Cardiac fibroblast (primary cell): ENCODE measurements at places on chromosomes 7 and 10.
A peak's percentile ranks its signal among the peaks of the same experiment; 100 is the strongest.

DNA sequence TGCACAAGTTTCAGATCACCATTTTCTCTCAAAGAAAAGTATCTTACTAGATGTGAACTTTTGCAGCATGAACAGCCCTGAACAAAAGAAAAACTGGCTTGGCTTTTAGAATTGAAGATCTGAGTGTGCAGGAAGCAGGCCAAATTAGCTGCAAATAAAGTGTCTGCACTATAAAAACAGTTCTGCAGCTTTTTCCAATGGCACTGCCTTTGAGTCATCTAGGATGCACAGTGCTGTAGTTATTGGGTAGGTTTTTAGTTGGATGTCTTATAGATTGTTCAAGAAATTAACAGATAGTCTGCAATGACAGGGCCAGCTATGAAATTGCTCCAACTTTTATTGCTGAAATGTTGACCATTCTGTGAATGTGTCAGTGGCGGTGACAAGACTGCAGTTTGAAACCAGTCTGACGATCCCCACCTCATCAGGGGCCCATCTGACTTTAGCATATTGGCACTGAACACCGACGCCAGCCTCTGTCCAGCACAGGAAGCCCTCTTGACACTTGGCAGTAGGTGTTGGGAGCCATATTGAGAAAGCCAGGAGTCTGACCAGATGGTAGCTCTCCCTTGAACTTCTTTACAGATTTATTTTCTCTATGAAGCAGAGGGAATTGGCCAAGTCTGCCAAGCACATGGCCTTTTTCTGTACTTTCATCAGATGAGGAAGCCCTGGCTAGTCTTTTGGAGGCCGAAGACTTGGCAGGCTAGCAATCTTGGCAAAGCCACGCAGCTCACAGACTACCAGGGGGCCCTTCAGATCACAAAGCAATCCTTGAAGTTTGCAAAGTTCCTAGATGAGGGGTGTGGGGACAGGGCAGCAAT lies 490.6 kb downstream of the NEBL start:
- no peak for DNase-seq

GRCh38 chr10:117889664-117890063 lies 157.1 kb downstream of the RAB11FIP2 start:
- DNase-seq, result no peak

GRCh38 chr7:100441641-100442535 lies 5.6 kb upstream of the PPP1R35 start:
- no peak for DNase-seq

DNA sequence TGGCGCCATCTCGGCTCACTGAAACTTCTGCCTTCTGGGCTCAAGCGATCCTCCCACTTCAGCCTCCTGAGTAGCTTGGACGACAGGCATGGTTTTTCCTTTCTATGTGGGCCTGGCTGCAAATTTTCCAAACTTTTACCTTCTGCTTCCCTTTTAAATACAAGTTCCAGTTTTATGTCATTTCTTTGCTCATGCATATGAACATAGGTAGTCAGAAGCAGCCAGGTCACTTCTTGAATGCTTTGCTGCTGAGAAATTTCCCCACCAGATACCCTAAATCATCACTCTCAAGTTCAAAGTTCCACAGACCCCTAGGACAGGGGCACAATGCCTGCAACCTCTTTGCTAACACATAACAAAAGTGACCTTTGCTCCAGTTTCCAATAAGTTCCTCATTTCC lies 21.6 kb upstream of the RPEL1 start:
- no peak for DNase-seq

DNA sequence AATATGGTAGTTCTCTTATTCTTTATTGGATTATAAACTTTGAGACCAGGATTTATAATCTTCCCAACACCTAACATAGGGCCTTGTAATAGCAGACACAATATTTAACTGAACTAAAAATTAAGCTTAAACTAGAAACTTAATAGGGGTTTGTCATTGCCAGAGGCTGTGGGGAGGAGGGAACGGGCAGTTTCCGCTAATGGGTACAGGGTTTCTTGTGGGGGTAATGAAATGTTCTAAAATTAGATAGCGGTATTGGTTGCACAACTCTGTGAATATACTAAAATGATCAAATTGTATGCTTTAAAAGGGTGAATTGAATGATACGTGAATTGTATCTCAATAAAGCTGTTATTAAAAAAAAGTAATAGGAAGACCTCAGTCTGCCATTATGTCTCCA lies 45.4 kb downstream of the NT5C2 start:
- DNase-seq, result no peak

DNA sequence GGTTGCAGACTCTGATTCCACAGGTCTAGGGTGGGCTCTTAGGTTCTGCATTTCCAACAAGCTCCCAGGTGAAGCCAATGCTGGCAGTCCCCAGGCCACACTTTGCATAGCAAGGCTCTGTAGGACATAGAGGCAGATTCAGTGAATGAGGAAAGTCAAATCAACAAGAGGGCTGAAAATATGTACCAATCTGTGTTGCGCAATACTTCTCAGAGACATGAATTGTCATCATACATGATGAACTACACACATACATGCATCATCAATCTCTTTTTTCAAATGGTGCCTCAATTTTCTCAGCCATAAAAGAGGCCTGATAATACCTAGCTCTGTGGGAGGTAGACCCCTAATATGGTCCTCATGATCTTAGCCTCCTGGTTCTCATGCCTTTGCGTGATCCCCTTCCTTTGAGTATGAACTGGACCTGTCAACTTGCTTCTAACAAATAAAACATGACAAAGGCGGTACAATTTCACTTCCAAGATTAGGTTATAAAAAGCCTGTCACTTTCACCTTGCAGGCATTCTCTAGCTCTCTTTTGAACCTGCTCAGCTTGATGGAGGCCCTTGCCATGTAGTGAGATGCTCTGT lies 49.0 kb downstream of the PIK3CG start:
- no peak for DNase-seq

DNA sequence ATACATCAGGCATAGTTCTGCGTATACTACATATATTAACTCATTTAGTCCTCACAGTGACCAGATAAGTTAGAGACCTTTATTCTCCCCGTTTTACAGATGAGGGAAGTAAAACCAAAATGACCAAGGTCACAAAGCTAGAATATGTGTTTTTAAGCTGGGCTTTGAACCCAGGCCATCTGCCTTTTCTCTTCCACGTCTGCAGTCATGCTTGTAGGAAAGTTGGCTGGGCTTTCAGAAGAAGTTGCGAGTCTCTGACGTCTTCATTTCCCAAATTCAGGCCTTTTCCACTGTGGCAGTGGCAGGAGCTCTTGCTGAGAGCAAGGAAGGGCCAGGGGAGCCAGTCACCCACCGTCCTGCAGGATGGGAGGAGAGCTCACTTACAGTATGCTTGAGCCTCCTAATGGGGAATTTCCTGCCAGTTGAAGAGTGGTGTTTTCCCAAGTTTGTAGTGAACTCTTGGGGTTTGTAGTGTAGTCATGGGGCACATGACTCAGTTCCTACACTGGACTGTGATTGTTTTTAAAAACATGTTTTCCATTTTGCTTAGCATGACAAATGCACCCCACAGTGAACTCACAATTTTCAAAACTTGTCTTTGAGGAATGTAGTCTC lies 34.2 kb downstream of the CYP17A1 start:
- DNase-seq, result peak; percentile 96

DNA sequence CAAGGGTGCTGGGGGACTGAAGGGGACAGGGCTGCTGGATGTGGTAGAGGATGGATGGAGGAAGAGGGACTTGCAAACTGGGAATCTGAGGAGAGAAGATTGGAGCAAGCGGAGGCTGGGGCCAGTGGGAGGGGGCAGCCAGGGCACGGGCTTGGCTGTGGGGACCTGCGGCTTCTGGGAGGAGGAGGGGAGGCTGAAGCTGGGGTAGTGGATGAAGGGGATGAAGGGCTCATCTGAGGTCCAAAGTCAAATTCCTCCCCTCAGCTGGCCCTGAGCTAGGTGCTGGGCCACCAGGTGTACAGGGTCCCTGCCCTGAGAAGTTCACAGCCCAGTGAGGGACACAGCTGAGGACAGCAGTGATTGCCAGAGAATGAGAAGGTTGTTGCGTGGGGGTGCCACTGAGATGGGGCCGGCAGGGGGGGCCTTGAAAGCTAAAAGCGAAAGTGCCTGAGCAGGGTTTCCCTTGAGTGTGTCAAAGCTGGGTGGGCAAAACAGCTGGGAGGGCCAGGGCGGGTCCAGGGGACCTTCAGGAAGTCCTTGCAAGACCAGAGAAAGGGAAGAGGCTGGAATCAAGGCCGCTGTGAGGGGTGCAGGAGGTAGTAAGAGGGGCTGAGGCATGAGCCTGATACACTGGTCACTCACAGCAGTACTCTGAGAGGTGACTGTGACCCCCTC lies 75.2 kb downstream of the MYL10 start:
- no peak for DNase-seq

DNA sequence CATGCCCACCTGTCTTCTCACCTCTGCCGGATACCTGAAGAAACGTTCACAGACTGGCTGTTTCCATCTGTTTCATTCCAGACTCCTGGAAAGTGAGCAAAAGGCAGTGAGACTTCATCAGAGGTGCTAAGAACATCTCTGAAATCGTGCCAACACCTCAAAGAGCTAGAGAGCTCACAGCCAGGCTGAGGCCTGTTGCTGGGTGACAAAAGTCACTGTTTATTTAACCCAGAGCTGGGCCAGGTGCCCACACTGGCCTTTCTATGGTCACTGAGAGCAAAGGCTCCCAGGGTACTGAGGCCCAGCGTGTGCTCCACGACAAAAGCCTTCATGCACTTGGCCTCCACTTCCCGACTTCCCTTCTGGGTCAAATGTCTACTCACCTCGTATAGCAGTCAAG lies 3.7 kb upstream of the NANOS1 start:
- peak; percentile 23 for DNase-seq

DNA sequence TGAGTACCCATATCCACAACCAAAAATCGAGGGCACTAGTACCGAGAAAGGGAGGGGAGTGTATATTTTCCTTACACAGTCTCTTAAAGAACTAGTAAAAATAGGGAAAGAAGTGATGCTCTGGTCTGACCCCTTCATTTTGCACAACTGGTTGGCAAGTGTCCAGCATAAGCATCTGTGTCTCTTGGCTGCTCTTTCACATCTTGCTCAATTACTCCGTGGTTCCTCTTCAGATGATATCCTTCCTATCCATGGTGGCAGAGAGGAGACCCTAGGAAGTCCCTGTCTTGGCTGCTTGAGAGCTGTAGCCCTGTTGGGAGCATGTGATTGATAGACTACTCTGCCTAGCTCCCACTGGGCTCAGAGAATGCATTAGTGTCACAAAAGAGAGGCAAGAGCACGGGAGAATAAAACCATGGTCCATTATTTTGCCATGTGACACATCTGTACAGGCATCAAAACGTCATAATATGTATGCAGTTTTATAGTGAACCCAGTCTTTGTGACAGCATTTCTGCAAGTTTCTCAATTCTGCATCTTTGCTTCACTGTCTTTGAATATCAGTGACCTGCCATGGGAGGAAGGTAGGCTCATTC lies 111.8 kb upstream of the ANKRD1 start:
- peak; percentile 73 for DNase-seq

GRCh38 chr10:104608091-104608828 lies 32.8 kb upstream of the SORCS3 start:
- DNase-seq, result no peak

DNA sequence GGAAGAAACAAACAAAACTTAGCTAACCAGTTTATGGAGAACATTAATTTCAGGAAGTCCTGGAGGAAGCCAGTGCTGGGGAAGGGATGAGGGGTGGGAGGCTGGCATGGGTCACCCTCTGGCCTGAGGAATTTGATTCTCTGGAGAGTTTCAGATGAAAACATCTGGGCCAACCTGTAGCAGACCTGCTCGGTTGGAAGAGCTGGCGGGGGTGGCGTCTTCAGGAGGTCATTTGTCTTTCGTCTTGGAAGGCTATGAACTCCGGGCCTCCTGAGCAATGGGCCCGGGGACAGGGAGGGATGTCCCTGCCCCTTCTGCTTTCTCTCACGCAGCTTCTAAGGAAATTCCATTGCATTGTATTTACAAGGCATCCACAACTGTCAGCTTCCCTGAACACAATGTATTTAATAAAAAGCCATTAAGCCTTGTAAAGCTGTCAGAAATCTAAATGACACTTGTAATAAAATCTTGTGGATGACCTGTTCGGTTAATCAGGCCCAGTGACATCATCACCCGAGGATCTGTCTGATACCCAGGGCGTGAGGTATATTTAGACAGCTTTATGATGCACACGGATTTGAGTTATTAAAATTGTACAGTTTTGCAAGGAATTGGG lies 250.5 kb downstream of the RAB11FIP2 start:
- DNase-seq, result no peak

DNA sequence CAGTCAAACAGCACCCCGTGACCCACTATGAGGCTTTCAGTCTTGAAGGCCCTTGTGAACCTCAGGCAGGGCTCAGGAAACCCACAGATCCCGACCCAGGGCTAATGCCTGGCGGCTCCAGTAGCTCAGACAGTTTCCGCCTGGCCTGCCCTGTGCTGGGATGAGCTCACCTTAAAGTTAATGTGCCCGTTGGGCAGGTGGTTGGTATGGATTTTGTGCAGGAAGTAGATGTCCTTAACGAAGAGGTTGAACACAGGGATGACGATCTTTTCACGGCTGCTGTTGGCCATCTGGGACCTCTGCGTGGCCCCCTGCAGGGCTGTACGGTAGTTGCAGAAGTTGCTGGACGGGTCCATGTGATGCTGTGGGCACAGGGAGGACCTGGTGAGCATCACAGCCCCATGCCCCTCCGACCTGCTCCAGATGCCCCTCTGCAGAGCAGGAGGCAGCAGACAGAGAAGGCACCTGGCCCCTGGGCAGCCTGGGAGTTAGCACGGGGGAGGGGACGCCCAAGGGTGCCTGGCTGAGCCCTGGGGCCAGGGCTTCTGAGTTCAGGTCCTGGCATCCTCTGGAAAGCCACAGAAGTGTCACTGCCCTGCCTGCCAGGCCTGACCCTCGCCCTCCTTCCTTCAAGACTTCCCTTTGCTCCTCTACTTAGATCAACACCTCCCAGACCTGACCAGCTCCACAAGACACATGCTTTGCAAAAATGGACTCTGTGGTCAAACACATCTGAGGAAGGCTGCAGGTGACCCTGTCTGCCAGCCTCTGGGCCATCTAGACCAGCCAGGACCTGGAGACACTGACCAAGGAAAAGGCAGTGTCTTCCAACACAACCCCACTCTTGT lies 59.8 kb downstream of the CSGALNACT2 start:
- DNase-seq, result peak; percentile 28

DNA sequence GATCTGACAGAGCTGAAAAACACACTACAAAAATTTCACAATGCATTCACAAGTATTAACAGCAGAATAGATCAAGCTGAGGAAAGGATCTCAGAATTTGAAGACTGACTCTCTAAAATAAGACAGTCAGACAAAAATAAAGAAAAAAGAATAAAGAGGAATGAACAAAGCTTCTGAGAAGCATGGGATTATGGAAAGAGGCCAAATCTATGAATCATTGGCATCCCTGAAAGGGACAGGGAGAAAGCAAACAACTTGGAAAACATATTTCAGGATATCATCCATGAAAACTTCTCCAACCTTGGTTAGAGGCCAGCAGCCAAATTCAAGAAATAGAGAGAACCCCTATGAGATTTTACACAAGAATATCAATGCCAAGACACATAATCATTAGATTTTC lies 804.8 kb upstream of the IGFBP3 start:
- peak; percentile 55 for DNase-seq
